Caco-2 (cell line): ENCODE measurements at places on chromosomes 7 and 10. TPM values are rescaled to one million over a fixed set of nuclear protein-coding genes. Genes with fewer than 3 reads are reported as not detected.
A peak's percentile ranks its signal among the peaks of the same experiment; 100 is the strongest.

GRCh38 chr10:45227042-45227441 lies 88.4 kb downstream of the OR13A1 start:
- no peak for DNase-seq

- no peak for DNase-seq
These were observed 160.4 kb downstream of the KIF20B start for GRCh38 chr10:89861584-89862301.

DNA sequence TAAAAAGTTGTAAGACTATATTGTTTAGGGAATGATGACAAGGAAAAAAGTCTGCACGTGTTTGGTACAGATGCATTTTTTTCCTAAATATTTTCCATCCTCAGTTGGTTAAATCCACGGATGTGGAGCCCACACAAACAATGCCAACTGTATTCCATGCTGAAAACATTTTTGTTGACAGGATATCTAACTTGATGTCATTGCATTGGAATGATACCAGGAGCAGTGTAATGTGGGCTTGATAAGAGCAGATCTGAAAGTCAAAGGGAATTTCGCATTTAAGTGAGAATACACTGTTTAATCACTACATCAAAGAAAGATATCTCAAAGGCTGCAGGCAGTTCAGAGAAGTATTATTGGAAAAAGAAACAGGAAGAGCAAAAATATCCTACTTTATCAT lies 49.5 kb upstream of the TMEM140 start:
- DNase-seq: no peak

Gene CYP2E1
- total RNA-seq: 0.23 TPM in 1 of 2 replicates, not detected in the other

DNA sequence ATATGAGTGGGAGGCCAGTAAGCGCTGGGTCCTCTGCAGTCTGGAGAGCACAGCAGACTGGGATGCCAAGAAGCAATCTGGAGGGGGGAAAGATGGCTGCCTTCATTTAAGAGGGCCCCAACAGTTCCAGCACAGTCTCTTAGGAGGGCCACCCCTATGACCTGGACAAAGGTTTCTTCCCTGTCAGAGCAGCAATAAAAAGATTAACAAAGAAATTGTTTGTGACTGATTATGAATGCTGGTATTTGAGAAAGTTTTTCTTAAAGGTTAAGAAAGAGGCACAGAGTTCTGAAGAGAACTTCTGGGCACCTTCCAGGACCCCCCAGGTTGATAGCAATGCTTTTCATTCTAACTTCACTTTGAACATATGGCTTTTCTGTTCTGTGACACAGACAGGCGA lies 52.3 kb downstream of the CYP26A1 start:
- DNase-seq: no peak

Gene LIPM
- not detected in 2 replicates for total RNA-seq

GRCh38 chr10:72238392-72239175 lies 22.5 kb upstream of the ASCC1 start:
- no peak for DNase-seq

DNA sequence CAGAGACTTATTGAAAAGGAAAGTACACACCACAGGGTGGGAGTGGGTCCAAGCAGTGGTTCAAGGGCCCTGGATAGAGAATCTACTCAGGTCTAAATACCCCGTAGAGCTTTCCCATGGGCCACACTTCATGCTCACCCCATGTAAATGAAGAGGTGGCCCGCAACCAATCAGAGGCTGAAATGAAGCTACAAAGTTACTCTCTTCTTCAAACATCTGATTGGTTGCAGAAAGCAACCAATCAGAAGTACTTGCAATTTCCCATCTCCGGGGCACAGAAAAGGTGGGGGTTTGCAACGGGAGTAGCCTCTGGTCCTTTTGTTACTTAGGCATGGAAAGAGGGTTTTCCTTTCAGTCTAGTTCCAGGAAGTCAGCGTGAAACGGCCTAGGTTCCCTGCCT lies 15.2 kb upstream of the GALNTL5 start:
- no peak for DNase-seq

DNA sequence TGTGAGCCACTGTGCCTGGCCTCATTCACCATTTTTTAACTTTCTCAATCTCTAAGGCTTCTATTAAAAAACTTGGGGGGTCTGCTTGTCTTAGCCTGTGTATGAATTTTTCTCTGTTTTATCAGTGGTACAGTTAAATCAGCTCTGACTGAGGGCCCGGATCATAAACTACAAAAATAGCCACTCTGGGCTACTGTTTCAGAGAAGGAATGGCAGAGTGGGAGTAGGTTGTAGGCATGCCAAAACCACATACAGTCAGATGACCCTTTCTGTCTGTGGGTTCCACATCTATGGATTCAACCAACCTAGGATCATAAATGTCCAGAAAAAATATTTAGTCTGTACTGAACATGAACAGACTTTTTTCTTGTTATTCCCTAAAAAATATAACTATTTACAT lies 21.3 kb downstream of the TBC1D12 start:
- no peak for DNase-seq

DNA sequence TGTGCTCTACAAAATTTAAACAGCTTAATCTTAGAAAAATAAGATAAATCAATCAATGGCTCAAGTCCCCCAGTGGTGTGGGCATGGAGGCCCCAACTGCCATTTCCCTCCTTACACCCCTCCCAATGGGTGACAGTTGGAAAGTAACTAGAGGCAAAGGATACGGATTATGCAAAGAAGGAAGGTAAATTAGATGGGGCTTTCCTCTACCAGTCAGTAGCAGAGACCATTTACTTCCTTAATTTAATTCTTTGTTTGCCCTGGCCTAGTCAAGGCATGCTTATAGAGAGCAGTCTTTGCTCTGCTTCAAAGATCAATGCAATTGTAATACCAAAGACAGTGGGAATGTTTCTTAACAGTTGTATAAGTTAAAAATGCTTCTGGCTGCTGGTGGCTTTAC lies 63.3 kb upstream of the PAPSS2 start:
- DNase-seq: no peak

DNA sequence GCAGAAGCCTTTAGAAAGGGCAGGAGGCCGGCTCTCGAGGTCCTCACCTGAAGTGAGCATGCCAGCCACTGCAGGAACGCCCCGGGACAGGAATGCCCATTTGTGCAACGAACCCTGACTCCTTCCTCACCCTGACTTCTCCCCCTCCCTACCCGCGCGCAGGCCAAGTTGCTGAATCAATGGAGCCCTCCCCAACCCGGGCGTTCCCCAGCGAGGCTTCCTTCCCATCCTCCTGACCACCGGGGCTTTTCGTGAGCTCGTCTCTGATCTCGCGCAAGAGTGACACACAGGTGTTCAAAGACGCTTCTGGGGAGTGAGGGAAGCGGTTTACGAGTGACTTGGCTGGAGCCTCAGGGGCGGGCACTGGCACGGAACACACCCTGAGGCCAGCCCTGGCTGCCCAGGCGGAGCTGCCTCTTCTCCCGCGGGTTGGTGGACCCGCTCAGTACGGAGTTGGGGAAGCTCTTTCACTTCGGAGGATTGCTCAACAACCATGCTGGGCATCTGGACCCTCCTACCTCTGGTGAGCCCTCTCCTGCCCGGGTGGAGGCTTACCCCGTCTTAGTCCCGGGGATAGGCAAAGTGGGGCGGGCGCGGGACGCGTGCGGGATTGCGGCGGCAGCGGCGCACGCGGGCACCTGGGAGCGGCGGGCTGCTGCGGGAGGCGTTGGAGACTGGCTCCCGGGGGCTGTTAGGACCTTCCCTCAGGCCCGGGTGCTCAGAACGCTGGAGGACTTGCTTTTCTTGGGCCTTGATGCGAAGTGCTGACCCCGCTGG lies at the start of gene FAS:
Gene FAS, plus strand, starts transcription at position 415 of the 777 bp plus-strand sequence. Its CDS starts 79 bp downstream, at position 494.
- DNase-seq: no peak

Gene TBATA
- total RNA-seq: not detected in 2 replicates

GRCh38 chr7:111094419-111094818 lies 3.5 kb downstream of the LRRN3 start:
- DNase-seq: no peak

GRCh38 chr7:100366411-100367250 lies 6.7 kb upstream of the PILRA start:
- no peak for DNase-seq

Gene FAM25A
- not detected in 2 replicates for total RNA-seq

- DNase-seq: peak; percentile 76
These were observed 12.5 kb upstream of the TSPAN15 start for GRCh38 chr10:69438536-69439349.

DNA sequence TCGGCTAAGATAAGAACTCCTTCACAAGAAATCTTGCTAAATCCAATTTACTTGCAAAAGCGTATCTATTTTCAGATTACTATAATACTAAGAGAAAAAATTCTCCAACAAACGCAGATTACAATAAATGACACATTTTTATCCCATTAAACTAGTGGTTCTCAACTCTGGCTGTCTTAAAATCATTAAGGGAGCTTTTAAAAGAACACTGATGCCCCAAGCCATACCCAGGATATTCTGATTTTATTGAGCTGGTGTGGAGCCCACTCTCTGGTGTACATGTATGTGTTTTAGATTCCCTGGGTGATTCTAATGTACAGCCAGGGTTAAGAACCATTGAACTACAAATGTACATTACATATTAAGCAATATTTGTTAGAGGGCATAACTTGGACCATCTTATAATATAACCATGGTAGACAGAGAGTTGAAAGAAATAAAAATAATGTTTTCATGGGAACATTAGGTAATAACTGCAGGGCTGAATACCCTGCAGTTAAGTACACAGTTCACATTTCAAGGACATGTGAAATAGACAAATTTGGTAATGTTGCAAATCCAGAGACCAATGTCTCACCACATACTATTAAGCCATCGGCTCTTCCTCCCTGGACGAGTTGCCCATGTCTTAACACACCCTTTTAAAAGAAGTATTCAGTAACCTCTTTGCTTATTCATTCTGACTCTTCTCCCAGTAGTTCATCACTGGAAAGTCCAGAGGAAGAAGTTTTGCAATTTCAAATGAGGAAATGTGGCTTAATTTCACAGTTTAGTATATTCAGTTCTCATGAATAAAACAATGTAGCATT lies 6.2 kb downstream of the GSAP start:
- no peak for DNase-seq

DNA sequence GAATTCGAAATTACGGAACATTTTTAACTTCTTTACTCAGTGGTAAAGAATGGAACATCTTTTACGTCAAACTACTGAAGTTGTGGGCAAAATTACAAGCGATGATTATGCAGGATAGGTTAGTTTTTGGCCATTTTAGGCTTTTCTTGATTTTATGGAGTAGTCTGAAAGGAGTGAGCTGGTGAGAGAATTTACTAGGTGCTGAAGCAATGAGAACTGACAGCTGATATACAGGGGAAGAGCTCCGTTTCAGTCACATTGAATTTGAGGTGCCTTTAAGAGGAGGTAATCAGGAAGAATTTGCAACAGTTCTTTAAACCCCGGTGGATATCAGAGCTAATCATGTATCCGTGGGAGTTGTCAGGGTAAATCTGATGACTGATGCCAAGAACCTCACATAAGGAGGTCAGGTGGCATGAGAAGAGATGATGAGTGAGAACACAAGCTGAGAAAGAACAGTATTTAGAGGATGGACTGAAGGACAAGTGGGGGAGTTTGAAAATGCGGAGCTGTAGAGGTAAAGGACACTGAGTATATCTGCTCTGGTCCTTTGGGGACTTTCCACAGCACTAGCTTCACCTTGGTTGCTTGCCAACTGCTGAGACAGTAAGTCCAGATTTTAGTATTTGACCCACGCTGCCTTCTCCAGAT lies 104.3 kb downstream of the AHR start:
- DNase-seq: no peak

Gene SHH
- 4.7 and 6.2 TPM in 2 replicates for total RNA-seq

DNA sequence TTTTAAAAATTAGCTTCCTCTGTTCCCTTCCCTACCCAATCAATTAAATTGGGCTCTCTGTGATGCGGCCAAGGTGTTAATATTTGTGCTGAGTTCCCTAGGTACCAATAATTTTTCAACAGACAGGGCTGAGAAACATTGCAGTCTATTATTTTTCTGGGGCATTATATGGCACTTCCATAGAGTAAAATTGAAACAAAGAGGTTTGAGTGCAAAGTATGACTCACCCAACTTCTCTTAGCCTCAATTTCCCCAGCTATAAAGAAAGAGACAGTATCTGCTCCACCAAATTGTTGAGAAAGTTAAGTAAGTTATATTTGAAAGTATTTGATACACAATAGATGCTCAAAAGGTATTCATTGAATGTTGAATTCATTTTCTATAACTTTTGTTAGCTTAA lies 74.9 kb downstream of the TES start:
- DNase-seq: no peak

- DNase-seq: no peak
These were observed 79.3 kb downstream of the OAT start for GRCh38 chr10:124339119-124340032.

DNA sequence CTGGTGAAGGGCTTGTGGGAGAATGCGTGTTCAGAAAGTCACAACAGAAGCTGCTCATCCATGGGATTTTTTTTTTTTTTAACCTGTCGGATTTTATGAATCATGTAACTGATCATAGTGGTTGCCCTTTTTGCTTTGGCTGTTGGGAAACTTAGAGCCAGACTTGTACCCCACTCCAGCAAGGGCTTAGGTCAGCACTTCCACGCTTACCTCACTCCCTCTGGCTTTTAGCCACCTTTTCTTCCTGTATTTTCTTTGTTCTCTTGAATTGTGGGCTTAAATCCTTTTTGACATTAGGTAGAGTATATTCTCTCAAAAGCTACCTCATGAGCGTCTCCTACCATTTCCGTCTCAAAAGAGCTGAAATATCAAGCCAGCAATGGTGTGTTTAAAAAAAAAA lies 113.6 kb upstream of the BTBD16 start:
- no peak for DNase-seq

- no peak for DNase-seq
These were observed 90.2 kb downstream of the IPMK start for GRCh38 chr10:58177362-58177947.

- DNase-seq: no peak
These were observed 422.9 kb upstream of the SEMA3A start for GRCh38 chr7:84617265-84618030.

Gene ENKUR
- total RNA-seq: 0.72 and 0.77 TPM in 2 replicates

Gene CTNNA3
- total RNA-seq: 0.20 and 0.79 TPM in 2 replicates

Gene CCDC3
- total RNA-seq: 1.9 and 3.2 TPM in 2 replicates

Gene PPP1R17
- not detected in 2 replicates for total RNA-seq

Gene SNCG
- total RNA-seq: 0.45 TPM in 1 of 2 replicates, not detected in the other
